SJCRH30 (cell line): ENCODE measurements at places on chromosomes 4 and X. TPM values are rescaled to one million over a fixed set of nuclear protein-coding genes. Genes with fewer than 3 reads are reported as not detected.

FAM184B gene
- total RNA-seq: 0.02 and 0.10 TPM in 2 replicates

AWAT2 gene
- total RNA-seq: not detected in 2 replicates

MTTP gene
- 0.20 TPM in 1 of 2 replicates, not detected in the other for total RNA-seq

STAG2 gene
- total RNA-seq: 260 and 299 TPM in 2 replicates

SPINK2 gene
- not detected in 2 replicates for total RNA-seq

AKAP4 gene
- not detected in 2 replicates for total RNA-seq
